Activated T-helper 9 cell treated with anti-CD3 and anti-CD28 coated beads, Interleukin-2, amount 50 U/mL, for 16 hours (primary cell): ENCODE measurements at places on chromosomes 1 and 21.

- no peak for DNase-seq
Measured at GRCh38 chr1:29900712-29901111, 664.4 kb downstream of the PTPRU start.

- no peak for DNase-seq
Measured at GRCh38 chr1:204443871-204444581, 32.4 kb upstream of the PPP1R15B start.

- no peak for DNase-seq
Measured at GRCh38 chr1:24418898-24419628, 3.5 kb downstream of the NIPAL3 start.

GRCh38 chr21:45114072-45114471, 39.7 kb downstream of the ADARB1 start:
- DNase-seq = no peak

GRCh38 chr21:14519000-14519399, 27.1 kb downstream of the SAMSN1 start:
- no peak for DNase-seq

DNA sequence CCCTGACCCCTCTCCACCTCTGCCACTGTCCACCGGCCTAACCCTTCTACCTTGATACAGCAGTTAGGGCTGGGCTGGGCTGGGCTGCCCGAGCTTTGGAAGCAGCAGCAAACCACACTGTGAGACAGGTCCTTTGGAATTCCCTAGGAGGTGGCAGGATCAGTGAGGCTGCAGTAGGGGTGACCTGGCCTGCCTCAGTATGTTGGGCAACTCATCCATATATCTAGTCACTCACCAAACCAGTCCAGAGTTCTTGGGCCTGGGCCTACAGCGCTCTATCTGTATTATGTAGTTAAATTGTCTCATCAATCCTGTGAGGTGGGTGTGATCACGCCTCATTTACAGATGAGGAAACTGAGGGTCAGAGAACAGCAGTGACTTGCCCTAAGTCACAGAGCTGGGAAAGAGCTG, 13.3 kb upstream of the SYNC start:
- no peak for DNase-seq

- no peak for DNase-seq
Measured at GRCh38 chr1:173187671-173188237, 19.4 kb downstream of the TNFSF4 start.

GRCh38 chr21:45611939-45612664, 31.4 kb upstream of the PCBP3 start:
- DNase-seq = no peak

GRCh38 chr1:234437423-234438171, 41.4 kb downstream of the TARBP1 start:
- DNase-seq = no peak

DNA sequence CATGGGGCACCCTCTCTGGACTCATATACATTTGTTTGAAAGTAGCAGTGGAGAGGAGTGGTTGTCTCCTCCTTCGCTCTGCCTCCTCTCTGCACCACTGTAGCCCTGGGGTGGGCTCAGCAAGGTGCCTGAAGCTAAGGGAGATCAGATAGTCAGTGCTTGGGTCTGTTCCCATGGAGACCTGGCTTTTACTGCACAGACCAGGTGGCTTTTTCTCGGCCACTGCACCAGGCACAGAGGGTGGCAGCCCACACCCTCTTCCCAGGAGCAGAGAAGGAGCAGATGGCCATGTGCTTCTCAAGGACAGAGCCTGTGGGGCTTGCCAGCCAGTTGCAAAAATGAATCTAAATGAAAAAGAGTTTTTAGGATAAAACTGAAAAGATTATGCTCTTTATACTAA, 123.4 kb upstream of the KCNK1 start:
- DNase-seq = no peak

- no peak for DNase-seq
Measured at GRCh38 chr1:11948822-11949458, 14.4 kb downstream of the PLOD1 start.

DNA sequence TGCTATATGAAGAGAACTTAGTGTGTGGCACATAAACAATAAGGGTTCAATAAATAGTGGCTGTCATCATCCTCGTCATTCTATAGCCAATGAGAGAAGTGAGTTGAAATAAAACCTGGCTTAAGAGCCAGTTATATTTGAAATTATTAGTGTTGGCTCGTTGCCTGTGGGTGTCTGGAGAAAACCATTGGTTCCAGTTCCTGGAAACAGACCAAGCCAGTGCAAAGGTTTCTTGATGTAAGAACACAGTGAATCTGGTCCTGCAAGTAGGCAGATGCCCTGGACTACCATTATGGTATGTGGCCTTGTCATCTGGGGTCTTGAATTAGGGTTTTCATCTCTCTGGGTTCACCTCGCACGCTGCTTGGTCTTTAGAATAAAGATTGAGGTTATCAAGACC, 43.3 kb downstream of the URB2 start:
- no peak for DNase-seq

DNA sequence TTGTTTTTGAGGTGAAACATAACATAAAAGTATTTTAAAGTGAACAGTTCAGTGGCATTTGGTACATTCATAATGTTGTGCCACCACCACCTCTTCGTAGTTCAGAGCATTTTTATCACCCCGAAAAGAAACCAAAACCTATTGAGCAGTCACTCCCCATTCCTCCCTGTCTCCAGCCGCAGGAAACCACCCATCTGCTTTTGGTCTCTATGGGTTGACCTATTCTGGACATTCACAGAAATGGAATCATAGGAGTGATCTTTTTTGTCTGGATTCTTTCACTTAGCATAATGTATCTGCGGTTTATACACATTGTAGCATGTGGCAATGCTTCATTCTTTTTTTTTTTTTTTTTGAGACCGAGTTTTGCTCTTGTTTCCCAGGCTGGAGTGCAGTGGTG, 141.2 kb downstream of the VPS13D start:
- DNase-seq = no peak

GRCh38 chr21:37370152-37371040, 3.8 kb downstream of the DYRK1A start:
- DNase-seq = no peak

GRCh38 chr1:184190616-184191015, 139.1 kb downstream of the TSEN15 start:
- no peak for DNase-seq

DNA sequence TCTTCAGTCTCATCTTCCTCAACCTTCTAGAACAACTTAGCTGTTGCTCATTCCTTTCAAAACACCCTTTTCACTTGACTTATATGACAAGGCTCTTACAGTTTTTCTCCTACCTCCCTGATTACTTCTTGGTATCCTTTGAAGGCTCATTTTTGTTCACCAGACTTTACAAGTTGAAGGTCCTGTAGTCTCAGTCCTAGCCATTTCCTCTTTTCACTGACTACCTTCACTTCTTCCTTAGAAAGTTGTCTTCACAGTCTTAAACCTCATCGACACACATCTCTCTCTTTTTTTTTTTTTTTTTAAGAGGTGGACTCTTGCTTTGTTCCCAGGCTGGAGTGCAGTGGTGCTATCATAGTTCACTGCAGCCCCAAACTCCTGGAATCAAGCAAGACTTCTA, 6.6 kb upstream of the TP53BP2 start:
- DNase-seq = no peak

DNA sequence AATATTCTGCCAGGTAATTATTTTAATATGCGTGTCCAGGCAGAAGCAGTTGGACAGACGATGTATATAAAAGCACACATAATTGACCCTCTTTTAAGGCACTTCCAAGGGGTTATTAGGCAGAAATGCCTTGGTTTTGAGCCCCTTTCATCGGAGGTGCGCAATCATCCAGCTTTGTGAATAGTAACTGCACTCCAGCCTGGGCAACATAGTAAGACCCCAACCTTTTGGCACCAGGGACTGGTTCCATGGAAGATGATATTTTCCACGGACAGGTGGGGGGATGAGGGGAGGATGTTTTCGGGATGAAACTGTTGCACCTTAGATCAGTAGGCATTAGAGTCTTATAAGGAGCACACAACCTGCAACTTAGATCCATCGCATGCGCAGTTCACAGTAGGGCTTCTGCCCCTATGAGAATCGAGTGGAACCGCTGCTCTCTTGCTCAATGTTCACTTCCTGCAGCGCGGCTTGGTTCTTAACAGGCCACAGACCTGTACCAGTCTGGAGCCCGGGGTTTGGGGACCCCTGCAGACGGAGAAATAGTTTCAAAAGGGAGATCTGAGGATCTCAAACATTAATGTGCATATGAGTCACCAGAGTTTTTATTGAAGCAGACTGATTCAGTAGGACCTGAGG, 1.8 kb upstream of the MCOLN2 start:
- peak; percentile 17 for DNase-seq
